Left cardiac atrium (tissue), 4 donors: ENCODE measurements at places on chromosomes 3 and 15. TPM values are rescaled to one million over a fixed set of nuclear protein-coding genes. Genes with fewer than 3 reads are reported as not detected.

DNA sequence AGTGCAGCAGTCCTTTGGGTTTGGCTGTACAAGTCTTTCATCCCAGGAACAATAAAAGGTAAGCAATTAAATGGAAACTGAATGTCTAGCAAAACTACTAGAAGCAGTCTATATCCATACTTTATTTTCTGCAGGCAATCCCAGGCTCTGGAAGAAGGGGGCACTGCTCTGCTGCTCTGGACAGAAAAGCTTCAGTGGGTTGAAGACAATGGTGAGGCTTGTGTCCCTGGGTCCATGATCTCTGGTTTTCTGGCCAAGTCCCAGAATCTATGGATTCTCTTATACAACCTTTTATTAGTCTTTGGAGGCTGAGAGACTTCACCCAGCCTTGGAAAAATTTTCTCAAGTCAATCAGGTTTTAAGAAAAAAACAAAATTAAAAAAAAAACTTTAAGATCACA is 35.6 kb downstream of the SCAP start:
- no peak for DNase-seq

DNA sequence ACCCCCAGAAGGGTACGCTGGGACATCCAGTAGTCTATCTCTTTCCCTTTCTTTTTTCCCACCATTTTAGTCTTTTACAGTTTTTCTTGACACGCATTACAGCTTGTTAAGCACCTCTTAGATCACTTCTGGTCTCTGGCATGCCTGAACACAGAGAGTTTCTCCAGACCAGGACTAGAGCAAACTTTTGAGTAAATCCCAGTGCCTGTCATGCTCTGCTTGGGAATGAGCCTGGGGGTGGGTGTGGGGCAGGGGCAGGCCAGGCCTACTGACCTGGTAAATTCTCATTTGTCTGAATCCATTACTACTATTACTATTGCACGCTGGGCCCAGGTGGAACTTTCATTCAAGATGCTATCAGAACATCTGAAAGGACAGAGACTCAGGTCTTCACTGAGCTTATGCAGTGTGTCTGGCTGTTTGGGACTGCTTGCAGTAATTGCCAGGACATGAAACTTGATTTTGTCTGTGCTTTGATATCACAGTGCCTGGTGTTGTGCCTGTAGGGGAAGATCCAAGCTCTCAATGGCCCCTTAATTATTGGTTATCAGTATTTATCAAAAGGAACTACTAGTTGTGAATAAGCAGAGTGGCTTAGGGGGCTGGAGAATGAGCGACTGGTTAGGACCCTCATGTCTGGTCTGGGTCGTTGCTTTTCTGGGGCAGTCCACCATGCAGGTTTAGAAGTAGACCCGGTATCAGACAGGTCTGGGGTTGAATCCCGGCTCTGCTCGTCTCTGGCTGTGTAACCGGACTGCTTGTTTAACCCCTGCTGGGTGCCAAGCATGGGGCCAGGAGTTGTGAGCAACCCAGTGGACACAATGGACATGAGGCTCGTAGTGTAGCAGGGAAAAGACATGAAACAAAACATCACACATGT is 196.1 kb upstream of the TLE3 start:
- DNase-seq: no peak

DNA sequence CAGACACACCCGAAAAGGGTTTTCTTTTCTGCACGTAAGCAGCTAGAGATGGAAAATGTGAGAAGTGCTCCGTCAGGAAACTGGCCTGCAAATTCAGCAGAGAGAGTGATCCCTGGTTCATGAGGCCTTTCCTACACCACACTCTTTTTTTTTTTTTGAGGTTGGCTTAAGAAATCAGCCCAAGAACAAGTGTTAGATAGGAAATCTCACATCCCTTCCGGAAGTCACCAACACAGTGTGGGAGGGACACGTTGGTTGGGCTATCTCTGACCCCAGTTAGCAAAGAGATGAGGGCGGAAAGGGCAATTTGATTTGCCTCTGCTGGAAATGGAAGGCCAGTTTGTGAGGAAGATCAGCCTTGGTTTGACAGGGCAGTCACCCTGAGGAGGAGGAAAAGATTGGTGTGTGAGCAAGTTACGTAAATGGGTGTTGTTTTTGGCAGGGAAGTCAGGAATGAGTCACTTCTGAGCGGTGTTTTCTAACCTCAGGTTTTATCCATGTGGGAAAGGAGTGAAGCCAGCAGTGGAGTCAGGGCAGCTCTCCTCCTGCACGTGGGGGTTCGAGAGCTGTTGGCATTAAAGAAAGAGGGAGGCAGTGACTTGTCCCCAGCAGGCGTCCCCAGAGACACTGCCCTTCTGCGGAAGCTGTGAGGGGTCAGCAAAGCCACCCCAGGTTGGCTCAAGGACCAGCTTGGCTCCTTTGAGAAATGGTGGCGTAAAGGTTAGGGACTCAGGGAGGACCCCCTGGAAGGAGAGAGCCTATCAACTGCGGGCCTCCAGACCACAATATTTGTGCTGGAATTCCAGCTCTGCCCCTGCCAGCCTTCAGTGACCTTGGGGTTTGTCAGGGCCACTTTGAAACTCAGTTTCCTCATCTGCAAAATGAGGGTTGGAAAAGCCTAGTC is 237.6 kb upstream of the BHLHE40 start:
- DNase-seq: peak; percentile 74

DNA sequence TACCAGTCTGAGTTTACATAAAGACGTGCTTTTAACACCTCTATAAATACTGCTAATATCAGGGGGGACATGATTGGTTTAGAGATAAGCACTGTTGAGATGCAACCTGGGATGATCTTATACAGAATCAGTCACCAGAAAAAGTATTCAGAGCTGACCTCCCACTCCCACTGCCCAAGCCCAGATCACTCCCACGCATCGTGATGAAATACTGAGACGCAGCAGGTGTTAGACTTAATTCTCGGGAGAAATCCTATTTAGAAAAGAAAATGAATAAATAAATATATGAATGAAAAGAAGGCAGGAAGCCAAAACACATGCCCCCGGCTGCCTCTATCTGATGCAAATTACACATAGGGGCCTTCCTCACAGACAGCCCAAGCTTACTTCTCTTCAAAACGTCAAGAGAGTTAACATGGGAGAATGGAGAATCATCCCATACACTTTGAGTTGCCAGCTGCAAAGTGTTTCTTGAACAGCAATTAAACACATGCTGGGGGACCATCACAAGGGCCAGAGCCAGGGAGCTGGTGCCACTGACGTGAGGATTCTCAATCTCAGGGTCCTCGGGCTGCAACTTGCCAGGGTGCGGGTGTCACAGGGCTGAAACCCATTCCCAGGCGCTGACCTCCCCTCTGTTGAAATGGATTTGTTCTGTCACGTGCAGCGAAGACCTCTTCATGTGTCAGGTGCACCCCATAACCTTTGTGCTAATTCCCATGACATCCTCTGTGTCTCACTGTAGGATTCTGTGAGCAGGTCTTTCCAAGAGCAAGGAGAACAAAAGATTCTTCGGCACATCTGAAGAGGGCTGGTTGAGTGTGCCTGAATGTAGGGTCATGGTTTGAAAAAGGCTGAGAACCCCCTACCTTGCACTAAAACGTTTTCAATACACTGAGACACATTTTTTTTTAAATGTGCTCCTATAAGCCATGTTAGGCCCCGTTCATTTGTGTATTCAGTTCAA is 764.2 kb upstream of the ARRDC4 start:
- DNase-seq: no peak

DNA sequence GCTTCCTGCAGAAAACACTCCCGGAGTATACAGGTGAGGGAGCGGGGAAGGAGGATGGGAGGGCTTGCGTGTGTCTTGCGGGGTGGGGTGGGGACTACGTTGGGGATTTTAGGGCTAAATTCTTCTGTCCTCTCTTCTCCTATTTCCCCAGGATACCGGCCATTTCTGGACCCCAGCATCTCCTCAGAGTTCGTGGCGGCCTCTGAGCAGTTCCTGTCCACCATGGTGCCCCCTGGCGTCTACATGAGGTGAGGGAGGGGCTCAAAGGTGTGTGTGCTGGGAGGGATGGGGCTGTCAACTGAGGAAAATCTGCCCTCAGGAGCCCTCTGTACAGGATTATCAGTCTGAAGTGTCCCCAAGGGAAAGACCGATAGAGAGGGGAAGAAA is 6.6 kb downstream of the DUOX1 start:
- DNase-seq: no peak

GRCh38 chr3:124360155-124360554 is 368.2 kb upstream of the ROPN1 start:
- no peak for DNase-seq

GRCh38 chr3:34277110-34277509 is 478.7 kb downstream of the PDCD6IP start:
- no peak for DNase-seq

DNA sequence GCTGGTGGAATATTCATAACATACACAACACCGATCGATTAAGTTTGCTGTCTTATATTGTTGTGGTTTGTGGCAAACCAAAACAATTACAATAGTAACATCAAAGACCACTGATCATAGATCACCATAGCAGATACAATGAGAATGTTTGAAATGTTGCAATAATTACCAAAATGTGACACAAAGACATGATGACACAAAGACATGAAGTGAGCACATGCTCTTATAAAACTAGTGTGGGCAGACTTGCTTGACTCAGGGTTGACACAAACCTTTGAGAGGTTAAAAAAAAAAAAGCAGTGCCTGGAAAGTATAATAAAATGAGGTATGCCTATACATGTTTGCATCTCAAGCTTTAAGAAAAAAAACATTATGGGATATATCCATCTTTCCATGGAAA is 130.3 kb downstream of the NR1I2 start:
- DNase-seq: no peak

GRCh38 chr3:81643721-81644120 is 117.7 kb downstream of the GBE1 start:
- DNase-seq: no peak

GRCh38 chr3:16476636-16477035 is 36.9 kb downstream of the RFTN1 start:
- no peak for DNase-seq

Gene NME9
- total RNA-seq: not detected

Gene FEZF2
- not detected for total RNA-seq

Gene ZNF620
- 3.3 TPM for total RNA-seq

Gene COL6A5
- not detected for total RNA-seq

Gene ARL6IP5
- 165 TPM for total RNA-seq

Gene DZIP1L
- 5.5 TPM for total RNA-seq

Gene ALDH1L1
- 22.9 TPM for total RNA-seq

Gene HYAL2
- 53.4 TPM for total RNA-seq
